ENCODE measurements at places on chromosomes 5 and 9.

DNA sequence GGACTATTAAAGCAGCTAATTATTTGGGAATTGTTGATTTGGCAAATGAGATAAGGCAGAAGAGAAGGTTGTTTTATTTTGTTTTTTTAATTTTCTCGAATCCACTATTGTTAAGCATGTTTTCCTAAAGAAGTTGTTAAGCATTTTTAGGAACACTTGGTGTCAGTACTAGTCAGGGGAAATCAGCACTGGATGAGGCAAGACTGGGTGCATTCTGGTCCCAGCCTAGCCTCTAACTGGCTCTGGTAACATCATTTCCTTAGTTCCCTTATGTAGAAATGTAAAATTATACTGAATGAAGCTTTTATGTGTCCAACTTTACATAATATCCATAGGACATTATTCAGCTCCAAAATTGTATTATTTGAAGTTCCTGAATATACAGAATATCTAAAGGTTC is 196.1 kb downstream of the PCSK5 start:
- no peak for DNase-seq

DNA sequence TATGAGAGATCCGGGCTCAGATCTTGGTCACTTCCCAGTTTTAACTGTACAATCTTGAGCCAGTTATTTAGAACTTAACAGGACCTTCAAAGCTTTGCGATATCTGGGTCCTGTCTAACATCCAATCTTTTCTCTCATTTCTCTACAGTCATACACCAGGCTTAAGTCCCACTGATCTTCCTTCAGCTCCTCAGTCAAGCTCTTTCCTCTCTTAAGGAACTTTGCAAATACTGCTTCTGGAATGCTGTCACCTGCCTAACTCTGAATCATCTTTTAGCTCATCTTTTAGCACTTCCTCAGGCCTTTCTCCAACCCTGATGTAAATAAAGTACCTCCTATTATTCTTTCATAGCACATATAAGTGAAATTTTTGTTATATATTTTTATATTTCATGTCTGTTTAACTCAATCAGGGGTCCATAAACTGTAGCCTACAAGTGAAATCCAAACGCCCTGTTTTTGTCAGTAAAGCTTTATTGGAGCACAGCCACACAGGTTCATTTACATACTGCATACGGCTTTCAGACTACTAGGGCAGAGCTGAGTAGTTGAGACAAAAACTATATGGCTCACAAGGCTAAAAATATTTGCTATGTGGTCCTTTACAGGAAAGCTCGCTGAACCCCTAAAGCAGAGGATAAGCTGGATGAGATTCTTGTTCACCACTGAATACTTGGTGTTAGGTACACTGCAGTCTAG is 63.5 kb downstream of the MEF2C start:
- no peak for DNase-seq

- DNase-seq, result no peak
Measured at GRCh38 chr5:143775258-143775657, 36.7 kb upstream of the HMHB1 start.

DNA sequence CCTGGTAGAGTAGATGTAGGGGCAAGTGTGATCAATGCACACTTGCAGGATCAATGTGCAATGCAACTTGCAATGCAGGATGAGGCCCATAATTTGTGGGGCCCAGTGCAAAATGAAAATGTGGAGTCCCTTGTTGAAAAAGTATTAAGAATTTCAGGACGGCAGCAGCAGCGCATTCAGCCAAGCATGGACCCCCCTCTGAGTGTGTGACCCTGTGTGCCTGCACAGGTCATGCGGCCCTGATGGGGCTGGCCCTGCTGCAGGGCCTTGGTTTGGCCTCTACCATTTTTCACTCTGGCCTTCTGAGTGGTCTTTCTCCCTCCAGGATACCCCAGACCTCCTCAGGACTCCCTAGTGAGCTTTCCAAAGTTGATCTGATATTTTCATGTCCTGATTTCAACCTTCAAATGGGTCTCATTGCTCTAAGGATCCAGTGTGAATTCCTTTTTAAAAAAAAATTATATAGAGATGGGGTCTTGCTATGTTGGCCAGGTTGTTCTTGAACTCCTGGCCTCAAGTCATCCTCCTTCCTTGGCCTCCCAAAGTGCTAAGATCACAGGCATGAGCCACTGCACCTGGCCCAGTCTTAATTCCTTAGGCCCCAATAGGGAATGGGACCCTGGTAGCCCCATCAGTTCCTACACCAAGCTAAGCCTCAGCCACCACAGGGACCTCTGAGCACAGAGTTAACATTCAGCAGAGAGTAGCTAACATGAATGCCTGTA is 4.3 kb downstream of the ERGIC1 start:
- DNase-seq, result no peak

DNA sequence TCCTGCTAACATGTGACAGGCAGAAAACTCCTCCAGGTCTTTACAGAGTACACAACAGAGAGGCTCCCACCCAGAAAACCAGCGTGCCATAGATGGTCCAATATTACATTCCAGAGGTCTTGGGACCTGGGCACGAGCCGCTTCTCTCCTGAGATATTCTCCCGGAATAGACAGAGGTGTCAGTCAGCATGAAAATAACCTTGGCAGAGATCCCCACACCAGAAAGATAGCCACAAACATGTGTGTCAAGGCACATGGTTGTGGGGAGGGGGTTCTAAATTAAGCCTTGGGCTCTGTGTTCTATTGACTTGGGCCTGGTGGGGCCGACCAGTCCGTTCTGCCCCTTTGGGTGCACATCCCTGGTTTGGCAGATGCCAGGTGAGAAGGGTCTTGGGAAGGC is 78.4 kb downstream of the BOD1 start:
- no peak for DNase-seq

DNA sequence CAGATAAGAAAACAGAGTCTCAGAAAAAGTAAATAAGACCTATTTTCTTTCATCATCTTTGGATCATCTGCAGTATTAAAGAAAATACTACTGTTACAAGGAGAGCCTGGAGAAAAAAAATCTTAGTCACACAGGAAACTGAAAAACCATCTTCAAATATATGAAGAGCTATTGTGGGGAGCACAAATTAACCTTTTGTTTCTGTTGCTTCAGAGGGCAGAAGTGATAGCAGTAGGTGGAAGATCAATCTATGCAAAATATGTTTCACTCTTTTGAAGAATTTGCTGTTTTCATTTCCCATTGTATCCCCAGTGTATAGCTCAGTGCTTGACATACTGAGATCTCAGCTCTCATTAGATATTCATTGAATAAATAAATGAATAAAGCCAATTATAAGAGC is 13.1 kb upstream of the CEMIP2 start:
- DNase-seq, result no peak

DNA sequence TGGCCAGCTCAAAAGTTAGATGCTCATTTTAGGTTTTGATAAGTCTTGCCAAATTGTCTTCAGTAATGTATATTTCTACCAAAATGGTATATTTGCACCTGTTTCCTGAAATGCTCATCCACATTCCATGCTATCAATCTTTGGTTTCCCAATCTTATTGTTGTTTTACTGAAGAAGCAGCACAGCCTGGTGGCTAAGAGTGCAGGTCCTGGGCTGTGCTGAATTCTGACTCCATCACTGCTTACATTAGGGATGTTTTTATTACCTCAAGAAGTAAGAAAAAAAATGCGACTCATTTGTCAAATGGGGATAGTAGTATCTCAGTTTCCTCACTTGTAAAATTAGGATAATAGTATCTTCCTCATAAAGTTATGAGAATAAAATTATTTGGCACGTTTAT is 13.6 kb upstream of the S100Z start:
- DNase-seq, result no peak

DNA sequence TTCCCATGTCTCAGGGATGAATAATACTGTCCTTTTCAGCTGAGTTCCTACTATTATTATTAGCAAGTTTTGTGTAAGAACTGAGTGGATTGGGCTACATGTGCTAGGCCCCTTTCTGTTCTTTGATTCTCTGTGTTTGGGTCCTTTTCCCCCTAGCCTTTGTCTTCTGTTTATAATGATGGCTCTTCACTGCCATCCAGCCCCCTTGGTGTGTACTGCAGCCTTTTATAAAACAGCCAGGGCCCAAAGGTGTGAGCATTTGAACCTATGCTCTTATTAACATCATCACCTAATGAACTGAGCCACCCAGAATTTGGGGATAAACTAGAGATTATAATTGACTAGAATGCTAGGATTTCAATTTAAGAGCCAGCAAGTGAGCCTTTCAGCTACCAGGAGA is 52.6 kb downstream of the PLAC8L1 start:
- no peak for DNase-seq

- DNase-seq, result no peak
Measured at GRCh38 chr5:23268136-23268535, 239.3 kb upstream of the PRDM9 start.

DNA sequence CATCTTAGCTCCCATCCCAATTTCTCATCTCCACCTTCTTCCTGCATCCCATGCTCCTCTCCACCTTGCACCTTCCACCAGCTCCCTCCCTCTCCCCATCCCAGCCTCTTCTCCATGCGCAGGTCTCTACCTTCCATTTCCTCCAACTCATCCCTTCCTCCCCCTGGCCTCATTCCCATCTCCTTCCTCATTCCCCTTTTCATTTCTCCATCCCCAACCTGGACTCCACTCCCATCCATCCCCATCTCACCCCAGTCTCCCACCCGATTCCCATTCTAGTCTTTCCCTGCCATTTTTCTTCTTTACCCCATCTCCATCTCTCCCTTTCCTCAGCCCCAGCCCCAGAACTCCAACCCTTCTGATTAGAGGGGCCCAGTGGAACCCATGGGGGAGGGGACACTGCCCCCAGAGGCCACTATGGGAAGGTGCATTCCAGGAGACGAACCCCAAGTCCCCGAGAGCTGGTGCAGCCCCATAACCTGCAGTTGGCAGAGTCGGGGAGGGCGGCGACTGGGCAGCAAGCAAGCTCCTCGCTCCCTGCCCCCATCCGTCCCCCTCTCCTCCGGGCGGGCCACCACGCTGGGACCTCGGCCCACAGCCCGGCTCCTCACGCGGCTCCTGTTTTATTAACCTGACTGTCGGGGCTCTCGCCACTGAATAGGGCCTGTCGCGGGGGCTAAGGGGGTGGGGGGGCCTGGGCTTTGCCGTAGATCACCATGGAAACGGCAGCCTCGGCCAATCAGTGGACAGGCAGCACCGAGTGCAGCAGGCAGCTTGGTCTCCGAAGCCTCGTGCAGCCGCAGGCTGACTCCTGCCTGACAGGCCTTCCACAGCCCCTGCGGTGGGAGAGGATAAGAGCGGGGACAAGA is 66.7 kb downstream of the PCDH1 start:
- DNase-seq, result peak; percentile 41

DNA sequence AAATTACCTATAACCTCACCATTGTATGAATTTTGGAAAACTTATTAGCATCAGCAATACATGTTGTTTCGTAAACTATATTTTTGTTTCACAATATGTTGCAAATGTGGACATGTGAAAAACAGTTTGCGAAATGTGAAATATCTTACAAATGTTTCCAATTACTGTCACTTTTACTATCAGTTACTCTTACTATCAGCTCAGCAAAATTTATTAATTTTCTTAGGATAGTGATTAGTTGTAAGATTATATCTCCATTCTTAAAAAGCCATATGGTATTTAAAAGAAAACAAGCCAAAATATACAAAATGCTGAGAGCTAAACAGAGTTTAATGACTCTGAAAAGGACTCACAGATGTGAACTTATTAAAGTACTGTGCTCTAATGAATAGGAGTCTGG is 111.9 kb upstream of the LPAR1 start:
- no peak for DNase-seq

- no peak for DNase-seq
Measured at GRCh38 chr5:142831009-142831383, 60.8 kb downstream of the ARHGAP26 start.

DNA sequence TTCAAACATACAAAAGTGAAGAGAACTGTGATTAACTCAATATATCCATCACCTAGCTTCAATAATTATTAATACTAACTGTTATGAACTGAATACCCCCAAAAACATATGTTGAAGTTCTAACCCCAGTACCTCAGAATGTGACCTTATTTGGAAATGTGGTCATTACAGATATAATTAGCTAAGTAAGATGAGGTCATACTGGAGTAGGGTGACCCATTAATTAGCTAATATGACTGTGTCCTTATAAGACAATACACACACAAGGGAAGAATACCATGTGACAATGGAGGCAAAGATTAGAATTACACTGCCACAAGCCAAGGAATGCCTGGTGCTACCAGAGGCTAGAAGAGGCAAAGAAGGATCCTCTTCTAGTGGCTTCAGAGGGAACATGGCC is 7.8 kb downstream of the RRAGA start:
- no peak for DNase-seq

- DNase-seq, result no peak
Measured at GRCh38 chr9:77516781-77517180, 131.3 kb downstream of the GNA14 start.

GRCh38 chr9:3608011-3608410 is 82.2 kb upstream of the RFX3 start:
- no peak for DNase-seq

DNA sequence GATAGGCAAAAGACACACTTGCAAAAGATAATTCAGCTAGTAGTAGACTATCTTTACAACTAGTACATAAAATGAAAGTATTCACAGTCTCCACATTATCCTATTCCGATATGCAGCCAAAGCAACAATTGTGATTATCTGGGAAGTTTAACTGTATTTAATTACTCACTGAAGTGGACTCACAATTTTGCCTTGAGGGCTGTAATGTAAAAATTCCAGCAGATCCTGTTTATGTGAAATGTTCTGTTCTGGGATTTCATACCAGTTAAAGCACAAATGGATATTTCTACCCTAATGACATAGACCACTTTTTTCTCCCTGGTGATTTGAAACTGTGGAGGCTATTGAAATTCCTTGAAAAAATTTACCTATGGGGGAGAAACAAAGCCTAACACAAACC is 474.4 kb upstream of the EDIL3 start:
- DNase-seq, result no peak

DNA sequence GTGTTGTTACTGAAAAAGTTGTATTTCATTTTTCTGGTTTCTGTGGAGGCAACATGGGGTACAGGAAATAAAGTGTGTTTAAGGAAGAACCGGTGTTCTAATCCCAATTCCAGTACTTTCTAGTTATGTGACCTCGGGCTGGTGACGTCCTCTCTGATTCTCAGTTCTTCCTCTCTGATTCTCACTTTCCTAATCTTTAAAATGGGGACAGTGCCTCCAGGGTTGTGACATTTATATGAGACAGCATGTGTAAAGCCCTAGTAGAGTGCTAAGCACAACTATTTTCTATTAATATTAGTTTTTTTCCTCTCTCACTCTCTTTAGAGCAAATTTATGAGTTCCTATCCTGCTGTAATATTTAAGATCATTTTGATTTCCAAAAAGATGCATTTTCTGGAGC is 50.9 kb upstream of the PTPDC1 start:
- no peak for DNase-seq

- DNase-seq, result no peak
Measured at GRCh38 chr5:122291000-122291901, 20.8 kb upstream of the SNCAIP start.

GRCh38 chr5:179228341-179229121 is 116.7 kb downstream of the ADAMTS2 start:
- peak; percentile 3 for DNase-seq

DNA sequence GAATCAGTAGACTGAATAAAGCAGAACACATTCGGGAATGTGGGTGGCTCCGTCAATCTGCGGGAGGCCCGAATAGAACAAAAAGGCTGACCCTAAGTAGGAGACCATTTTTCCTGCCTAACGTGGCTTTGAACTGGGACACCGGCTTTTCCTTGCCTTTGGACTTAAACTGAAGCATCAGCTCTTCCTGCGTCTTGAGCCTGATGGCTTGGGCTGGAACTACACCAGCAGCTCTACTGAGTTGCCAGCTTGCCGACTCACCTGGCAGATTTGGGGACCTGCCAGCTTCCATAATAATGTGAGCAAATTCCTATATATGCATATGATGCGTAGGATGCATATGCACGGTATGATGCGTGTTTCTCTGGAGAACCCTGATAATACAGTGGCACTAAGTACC is 111.3 kb downstream of the DAPK1 start:
- no peak for DNase-seq

Data from CD4-positive, alpha-beta T cell (primary cell).